ENCODE measurements at places on chromosomes 4 and X.
A peak's percentile ranks its signal among the peaks of the same experiment; 100 is the strongest.

- no peak for DNase-seq
Measured at GRCh38 chrX:71922686-71923085, 12.0 kb downstream of the NHSL2 start.

DNA sequence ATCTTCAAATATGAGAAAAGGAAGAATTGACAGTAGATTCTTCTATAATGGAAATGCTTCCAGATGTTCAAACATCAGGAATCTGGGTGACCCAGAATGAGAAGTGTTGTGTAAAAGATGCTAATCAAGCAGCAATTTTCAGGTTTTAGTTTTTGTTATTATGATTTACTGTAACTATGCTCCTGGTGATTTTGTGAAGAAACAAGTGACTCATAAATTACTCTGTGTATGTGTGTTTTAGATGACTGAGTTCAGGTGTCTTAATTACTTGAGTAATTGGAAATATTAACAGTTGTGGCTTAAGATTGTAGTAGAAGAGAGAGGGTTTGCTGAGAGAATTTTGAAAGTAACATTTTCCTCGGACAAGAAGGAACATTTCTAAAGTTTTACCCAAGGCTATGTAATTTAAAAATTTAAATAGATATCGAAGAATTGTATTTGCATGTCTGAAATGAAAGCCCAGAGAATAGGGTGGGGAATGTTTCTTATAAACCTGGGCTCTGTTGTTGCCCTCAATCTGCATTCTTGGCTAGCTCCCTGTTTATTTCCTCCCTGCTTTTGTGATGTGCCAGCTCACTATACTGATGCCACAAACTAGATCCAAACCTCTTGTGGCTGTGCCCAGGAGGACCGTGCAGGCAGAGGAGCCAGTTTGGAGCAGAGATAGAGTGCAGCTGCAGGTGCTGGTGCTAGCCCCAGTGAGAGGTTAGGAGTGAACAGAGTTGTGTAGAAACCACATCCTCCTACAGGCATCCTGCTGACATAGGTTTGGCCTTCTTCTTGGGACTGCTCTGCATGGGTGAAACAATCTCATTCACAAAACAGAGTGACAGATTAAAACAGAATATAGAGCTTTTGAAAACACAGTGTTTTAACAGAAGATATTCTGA, 25.4 kb upstream of the TNIP3 start:
- DNase-seq: no peak

- DNase-seq: no peak
Measured at GRCh38 chr4:77009511-77010115, 60.1 kb downstream of the SEPTIN11 start.

GRCh38 chrX:38816155-38816554, 14.9 kb downstream of the MID1IP1 start:
- no peak for DNase-seq

DNA sequence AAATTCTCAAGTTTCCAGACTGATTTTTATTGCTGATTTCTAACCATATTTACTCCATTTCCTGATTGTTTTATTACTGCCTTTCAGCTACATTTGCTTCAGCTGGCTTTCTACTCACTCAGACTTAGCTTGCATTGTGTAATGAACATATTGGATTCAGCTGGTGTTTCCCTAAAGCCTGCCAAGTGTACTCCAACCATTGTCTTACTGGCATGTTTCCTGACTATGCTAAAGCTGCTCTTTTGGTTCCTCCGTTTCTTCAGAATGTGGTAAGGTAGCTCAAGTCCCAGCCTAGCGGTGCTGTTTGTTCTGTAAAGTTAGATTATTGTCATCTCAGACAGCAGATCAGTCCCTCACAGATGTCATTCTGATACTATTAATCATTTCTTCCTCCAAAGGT, 53.1 kb upstream of the GLRA2 start:
- DNase-seq: no peak

DNA sequence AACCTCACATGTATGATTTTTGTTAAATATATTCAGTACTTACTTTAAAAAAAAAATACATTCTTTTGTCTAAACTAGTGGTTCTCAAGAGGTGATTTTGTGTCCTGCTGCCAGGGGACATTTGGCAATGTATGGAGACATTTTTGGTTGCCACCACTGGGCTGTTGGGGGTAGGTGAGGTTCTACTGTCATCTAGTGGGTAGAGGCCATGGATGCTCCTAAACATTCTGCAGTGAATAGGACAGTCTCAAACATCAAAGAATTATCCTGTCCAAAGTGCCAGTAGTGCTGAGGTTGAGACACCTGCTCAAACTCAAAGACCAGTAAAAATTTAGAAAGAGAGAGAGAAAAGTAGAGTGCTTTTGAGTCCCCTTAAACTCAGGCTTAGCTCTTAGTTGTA, 32.9 kb upstream of the PGM2 start:
- DNase-seq: no peak

GRCh38 chr4:130329036-130329435, 1233.1 kb downstream of the C4orf33 start:
- no peak for DNase-seq

GRCh38 chr4:113953888-113954287, 25.6 kb downstream of the ARSJ start:
- DNase-seq: no peak

DNA sequence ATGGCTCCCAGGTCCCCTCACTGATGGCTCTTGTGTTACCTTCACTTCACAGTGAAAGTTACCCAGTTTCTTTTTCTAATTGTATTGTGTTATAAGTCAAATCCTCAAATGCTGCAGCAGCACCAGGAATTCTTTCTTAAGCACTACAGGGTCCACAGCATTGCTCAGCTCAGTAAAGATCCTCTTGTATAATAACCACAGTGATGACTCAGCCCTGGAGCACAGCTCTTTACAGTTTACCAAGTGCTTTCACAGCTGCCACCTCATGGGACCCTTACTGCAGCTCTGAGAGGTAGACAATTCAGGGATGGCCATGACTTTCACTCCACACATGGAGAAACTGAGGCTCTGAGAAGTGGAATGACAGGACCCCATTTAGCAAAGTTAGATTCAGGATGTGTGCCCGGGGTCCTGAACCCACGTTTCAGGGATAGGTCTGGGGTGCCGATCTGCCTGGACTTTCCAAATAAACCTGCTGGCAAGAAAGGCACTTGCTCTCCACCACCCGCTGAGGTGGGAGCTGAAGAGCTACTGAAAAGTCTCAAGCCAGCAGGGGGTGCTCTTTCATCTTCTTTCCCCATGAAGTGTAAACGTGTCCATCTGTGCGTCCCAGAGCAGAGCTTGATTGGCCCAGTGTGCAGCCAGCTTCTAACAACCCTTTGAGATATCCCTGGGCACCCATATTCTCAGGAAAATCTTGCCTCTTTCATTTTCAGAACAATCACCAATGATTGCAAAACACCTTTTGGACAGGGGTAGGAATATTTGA, 35.7 kb upstream of the GABRQ start:
- no peak for DNase-seq

DNA sequence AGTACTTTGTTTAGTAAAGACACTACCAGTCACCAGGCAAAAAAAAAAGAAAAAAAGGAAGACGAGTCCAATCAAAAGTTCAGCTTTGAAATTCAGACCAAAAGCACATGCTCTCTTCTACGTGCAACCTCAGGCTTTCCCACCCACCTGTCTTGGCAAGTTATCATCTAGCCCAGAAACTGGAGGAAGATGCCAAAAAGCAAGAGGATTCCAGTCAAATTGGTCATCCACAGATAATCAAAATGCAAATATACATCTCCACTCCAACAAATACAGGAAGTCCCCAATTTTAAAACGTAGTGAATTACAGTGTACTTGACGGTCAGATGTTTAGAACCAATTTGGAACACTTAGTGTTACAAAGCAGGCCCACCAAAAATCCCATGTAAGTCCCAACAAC, 96.5 kb downstream of the PALLD start:
- DNase-seq: no peak

- DNase-seq: no peak
Measured at GRCh38 chr4:57098941-57099340, 11.2 kb downstream of the IGFBP7 start.

DNA sequence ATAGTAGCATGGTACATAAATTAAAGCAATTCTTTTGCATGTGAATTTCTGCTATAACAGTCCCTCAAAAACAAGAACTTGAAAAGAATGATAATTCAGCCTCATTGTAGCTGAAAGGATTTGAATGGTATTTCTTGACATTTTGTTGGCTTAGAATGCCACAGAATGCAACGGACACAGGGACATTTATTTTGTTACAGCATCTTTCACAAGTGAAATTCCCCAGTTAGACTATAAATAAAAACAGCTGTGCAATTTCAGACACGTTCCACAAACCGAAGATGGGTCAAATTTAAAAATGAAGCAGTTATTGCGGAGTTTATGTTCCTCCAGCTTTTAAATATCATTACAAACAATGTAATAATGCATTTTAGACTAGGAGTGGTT, 82.8 kb upstream of the AMELX start:
- DNase-seq: no peak

- DNase-seq: no peak
Measured at GRCh38 chr4:74947798-74948197, 14.9 kb downstream of the PARM1 start.

- peak; percentile 86 for DNase-seq
Measured at GRCh38 chr4:687048-687970, 1.6 kb downstream of the SLC49A3 start.

GRCh38 chr4:81179326-81179725, 35.7 kb downstream of the PRKG2 start:
- no peak for DNase-seq

DNA sequence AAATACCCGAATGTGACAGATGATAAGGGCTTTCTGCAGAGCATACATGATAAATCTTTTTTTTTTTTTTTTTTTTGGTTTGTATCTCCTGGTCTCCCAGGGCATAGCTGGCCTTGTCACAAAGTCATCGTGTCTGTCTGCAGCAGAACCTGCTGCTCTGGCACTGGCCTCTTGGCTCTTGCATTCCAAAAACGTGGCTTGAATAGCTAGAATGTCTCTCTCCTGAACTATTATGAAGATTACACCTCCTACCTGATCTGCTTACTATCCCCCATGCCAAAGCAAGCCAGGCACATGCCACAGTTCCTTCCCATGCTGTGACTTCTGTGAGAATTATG, 50.4 kb upstream of the SCRG1 start:
- no peak for DNase-seq

GRCh38 chr4:17552427-17552826, 24.6 kb upstream of the LAP3 start:
- DNase-seq: no peak

DNA sequence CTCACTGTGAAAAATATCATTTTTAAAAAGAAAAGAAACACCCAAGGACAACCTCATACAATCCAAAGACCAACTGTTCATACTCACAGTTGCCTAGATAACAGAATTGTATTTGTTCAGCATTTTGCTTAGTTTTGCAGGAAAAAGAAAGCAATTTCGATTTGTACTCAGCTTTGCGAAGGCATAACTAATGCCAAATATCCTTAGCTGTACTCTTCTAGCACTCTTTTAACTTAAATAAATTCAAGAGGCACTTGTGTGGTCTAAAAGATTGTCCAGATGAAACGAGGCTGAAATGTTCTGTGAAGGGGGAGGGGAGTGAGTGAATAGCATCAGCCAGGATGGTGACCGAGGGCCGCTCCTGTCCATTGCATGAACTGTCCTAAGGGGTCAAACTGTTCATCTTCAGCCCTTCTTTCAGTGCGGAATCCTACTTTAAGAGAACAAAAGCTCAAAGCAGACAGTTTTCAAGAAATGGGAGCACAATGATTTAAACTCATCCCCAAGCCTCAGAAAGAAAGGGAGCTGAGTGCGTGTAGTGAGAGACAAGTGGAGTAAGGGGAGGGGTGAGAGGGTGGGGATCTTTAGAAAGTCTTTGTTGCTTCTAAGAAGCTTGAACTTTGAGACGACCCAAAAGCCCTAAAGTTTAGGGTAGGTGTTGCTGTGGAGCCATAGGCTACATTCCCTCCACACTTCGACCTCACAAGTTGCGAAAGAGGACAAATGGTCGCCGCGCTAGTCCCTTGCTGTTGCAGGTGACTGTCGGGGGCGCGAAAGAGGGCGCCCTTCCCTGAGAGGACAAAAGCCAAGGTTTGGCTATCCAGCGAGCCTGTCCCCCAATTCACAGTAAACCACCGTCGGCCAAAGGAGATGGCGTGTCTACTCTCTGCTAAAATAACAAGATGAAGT, 4.0 kb upstream of the NEUROG2 start:
- no peak for DNase-seq

DNA sequence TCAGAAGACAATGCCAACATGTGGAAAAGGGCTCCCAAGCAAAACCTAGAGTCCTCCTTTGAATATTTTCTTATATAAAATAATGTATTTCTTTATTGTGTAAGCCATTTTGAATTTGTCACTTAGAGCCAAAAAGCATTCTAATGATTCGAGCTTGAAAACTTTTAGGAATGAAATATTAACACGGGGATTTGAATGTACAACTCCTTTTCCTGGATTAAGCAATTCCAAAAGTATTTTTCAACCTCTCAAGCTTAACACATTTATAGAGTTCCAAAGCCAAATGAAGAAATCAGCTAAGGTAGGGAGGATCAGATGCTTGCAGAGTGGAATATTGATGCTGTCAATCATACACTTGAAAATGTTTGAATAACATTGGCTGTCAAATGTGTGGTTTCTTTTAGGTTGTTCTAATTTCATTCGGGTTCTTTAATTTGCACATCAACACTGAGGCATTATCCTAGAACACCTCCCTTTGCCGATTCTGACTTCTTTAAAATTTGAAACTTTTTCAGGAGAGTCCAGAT, 67.2 kb upstream of the ETNPPL start:
- DNase-seq: no peak

- DNase-seq: no peak
Measured at GRCh38 chrX:112081781-112082652, 559 bp downstream of the TRPC5 start.

Measured in ureter (tissue), 1 donor.